ENCODE measurements at places on chromosomes 5 and 9.

DNA sequence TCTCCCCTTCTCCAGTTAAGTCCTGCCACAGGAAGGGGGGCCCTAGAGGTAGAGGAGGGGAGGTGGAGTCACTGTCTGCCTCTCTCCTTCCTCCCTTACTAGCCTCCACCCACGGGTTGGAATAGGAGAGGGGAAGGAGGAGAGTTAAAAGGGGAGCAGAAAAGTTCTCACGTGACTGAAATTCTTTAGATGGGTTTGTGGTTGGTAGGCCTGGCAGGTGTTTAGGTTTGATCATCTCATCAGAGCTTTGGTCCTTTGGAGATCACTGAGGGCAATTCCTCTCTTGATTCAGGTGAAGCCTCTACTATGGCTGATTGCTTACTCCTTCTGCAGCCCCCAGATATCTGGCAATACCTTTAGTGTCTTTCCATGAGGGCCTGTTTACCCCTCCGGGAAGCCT, 24.9 kb upstream of the C5orf63 start:
- DNase-seq, result no peak

- DNase-seq, result no peak
These were observed 124.5 kb downstream of the GDNF start for GRCh38 chr5:37715361-37715760.

DNA sequence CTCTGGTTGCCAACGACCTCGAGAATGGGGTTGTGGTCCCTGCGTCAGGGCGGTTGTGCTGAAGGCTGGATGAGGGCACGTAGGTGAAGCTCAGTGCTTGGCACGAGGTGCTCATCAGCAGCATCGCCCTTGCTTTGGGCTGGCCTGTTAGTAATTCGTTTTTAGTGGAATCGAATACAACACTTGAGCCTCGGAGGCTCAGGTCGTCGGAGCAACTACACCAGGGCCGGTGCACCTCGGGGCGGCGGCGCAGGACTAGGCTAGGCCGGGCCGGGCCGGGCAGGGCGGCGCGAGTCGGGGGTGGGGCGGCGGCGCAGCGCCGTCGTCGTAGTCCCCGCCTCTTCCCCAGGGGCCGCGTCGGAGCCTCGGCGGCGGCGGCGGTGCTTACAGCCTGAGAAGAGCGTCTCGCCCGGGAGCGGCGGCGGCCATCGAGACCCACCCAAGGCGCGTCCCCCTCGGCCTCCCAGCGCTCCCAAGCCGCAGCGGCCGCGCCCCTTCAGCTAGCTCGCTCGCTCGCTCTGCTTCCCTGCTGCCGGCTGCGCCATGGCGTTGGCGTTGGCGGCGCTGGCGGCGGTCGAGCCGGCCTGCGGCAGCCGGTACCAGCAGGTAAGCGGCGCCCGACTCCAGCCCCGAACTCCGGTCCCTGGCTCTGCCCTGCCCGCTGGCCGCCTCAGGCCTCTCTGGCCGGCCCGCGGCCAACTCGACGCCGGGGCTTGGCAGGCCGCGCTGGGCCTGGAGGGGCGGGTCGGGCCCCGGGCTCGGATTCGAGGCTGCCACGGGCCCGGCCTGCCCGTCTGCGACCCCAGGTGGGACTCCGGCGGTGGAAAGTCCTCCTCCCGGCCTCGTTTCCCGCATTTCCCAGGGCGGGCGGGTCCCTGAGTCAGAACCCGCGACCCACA, at the start of gene NDFIP1:
NDFIP1 (plus strand) TSS at position 348 of the 899 bp plus-strand sequence; CDS start at position 544, 196 bp downstream.
- DNase-seq, result peak; percentile 96

DNA sequence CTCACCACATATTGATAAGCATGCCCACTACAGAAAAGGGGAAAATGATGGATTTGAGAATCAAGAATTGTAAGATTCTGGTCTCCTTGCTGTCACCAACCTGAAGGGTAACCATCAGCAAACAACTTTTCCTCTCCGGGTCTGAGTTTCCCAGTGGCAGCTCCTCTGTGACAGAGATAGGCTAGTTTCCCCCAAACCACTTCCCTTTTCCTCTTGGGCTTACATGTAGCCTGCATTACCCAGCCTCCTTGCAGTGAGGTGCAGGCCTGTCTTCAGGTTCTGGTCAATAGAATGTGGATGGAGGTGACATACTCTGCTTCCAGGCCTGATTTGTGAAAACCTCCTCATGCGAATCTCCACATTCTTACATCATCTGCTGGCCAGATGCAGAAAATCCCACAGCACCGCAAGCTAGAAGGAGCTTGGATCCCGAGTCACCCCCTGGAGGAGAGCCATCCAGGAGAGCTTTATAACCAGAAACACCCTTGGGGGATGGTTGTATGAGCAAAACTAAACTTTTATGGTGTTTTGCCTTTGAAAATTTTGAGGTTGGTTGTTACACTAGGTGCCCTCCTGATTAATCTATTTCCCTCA, 206.1 kb downstream of the RGS3 start:
- DNase-seq, result no peak

DNA sequence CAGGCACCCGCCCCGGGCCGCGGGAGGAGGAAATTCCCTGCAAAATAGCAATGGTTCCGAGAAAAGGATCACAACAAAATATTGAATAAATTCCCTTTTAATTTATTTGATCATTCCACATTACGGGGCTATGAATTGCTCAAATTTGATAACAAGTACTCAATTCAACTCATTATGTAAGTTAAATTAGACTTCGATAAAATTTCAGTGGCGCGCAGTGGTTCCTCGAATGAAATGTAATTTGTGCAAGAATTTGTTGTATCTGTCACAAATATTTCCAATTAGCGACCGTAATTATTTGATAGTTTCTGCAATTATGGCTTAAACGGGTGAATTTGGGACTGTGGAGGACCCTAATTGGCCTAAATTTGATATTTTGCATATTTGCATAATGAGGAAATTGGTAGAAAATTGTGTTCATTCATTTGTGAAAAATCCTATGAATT, 76.0 kb upstream of the TBCA start:
- no peak for DNase-seq

GRCh38 chr9:133368249-133368881, 7.5 kb downstream of the SURF4 start:
- no peak for DNase-seq

- DNase-seq, result no peak
These were observed 16.5 kb downstream of the LVRN start for GRCh38 chr5:115978779-115979178.

DNA sequence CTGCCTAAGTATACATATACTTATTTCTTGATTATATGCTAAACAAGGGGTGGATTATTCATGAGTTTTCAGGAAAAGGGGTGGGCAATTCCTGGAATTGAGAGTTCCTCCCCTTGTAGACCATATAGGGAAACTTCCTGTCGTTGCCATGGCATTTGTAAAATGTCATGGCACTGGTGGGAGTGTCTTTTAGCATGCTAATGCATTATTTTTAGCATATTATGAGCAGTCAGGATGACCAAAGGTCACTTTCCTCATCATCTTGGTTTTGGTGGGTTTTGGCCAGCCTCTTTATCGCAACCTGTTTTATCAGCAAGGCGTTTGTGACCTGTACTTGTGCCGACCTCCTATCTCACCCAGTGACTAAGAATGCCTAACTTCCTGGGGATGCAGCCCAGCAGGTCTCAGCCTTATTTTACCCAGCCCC, 80.9 kb downstream of the ALDH7A1 start:
- DNase-seq, result no peak

DNA sequence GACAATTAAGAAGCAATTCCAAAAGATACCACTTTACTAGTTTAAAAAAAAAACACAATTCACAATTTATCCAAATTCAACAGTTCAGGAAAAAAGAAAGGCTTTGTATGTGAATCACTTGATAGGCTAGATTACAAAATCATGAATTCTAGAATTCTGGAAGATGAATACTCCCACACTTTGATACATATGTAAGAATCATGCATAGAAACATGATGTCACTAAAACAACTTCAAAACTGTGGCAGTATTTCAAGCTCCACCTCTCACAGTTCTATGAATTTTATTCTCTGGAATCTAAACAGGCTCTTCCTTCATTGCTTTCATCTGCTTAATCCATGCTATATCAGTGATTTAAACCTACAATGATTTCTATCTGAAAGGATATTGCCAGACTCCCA, 51.0 kb downstream of the GNAQ start:
- no peak for DNase-seq

DNA sequence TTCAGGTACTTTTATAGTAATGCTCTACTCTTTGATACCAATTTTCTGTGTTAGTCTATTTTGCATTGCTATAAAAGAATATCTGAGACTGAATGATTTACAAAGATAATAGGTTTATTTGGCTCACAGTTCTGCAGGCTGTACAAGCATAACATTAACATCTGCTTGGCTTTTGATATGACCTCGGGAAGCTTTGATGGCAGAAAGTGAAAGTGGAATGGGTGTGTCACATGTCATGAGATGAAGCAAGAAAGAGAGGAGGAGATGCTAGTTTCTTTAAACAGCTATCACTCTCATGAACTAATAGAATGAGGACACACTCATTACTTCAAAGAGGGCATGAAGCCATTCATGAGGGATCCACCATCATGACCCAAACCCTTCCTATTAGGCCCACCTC, 270.9 kb upstream of the IL12B start:
- DNase-seq, result no peak

GRCh38 chr5:122301016-122301415, 11.0 kb upstream of the SNCAIP start:
- no peak for DNase-seq

DNA sequence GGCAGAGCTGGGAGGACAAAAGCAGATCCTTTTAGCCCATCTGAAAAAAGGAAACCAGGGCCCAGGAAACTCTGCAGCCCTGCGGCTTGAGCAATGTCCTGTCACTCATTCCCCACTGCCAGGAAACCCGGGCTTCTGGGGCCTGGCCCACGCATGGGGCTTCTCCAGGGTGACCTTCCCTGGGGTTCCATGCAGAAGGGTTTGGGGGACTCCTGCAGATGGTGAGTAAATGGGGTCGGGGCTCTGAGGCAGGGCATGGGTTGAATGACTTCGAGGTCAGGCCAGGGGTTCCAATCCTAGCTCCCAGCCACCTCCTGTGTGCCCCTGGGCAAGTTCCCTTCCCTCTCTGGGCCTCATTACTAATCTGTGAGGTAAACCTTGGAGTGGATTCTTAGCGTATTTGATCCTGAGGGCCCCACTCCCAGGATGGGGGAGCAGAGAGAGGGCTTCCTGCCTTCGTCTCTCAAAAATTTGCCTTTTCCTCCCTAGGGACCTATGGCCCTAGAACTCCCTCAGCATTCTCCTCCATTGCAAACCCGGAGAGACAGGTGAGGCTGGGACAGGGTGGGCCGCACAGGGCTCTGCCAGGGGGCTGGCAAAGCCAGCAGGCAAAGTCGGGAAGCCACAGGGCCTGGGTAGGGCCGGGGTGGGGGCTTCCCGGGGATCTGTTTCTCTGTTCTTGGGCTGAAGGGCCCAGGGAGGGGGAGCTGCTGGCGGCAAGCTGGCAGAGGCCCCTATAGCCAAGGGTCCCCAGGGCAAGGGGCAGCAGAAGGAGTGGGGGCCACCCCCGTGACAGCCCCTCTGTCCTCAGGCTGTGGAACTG, 25.8 kb downstream of the ADGRD2 start:
- no peak for DNase-seq

- DNase-seq, result no peak
These were observed 95.6 kb downstream of the ADAMTS16 start for GRCh38 chr5:5235685-5236084.

DNA sequence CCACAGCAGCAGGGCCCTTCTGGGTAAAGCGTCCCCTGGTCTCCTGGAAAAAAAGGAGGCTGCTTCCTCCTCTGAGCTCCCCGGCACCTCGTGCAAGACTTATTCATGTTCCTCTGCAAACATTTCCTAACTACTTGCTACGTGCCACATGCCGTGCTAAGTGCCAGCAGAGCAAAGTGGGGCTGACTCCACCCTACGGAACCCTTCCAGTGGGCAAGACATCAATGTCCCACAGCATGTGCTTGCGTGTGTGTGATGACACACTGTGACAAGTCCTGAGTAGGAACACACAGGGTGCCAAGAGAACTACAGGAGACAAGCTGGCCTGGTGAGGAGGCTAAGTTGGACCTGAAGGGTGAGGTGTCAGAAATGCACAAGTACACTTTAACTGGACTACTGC, 57.4 kb downstream of the SEMA4D start:
- DNase-seq, result peak; percentile 94

- no peak for DNase-seq
These were observed 52.2 kb downstream of the NXNL2 start for GRCh38 chr9:88587182-88587581.

DNA sequence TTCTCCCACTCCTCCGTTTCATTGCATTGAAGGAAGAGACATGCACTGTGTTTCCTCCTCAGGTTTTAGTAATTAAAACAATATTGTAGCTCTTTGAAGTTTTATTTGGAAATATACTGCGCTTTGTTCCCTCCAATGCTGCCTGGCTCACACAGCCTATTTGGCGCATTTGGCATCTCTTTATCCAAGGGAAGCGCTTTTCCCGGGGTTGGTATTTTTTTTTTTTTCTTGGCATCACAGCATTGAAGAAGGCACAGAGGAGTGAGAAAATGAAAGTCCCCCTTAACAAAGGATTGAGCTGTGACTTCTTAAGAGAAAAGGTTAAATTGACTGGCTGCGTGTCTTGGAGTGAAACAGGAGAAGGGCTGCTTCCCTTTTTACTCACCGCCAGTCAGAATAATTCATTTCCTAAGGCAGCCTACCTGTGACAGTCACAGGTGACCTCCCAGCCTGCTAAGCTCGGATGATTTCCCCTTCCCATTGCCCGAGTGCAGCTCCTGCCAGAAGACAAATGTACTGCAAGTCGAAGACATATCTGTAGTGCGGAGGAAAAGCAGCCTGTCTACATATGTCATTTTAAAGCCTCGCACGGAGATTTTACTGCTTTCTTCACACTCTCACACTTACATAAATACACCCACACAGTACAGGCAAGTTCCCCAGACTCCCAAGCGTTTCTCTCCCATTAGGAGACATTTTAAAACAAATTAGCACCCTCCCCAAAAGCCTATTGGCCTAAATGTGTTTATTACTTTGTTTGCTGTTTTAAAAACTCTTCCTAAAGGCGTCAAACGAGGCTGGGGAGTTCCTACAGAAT, 665.5 kb upstream of the ZNF608 start:
- DNase-seq, result no peak

DNA sequence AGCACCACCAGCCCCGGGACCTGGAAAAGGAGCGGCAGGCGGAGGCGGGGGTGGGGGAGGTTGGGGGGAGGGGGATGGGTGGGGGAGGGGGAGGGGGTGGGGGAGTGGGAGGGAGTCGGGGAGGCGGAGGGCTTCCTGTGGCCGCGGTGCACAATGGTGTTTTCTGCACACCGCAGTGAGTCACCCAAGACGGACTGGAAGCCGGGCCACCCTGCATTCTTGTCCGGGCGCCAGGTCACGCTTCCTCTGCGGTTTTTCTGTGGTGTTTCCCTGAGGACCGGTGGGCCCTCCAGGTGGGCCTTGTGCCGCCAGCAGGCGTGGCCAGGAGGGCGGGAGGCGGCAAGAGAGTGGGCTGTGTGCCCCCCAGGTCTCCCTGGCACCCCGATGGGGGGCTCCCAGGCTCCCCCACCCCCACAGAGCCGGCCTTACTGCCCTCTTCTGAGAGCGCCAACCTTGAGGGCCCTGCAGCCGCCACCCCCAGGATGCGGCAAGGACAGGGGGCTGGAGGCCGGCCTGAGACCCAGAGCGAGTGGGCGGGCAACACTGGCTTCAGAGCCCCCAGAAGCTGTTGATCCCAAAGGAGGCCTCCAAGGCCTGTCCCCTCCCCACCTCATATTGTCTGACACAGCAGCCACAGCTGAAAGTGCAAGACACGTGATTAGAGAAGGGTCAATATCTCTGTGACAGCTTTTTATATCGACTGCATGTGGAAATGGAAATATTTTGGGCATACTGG, 11.1 kb downstream of the EXD3 start:
- DNase-seq, result peak; percentile 95
